D721Med (cell line): ENCODE measurements at places on chromosomes 11 and 22.

GRCh38 chr11:31844351-31844750 lies 33.2 kb upstream of the PAX6 start:
- DNase-seq: no peak

DNA sequence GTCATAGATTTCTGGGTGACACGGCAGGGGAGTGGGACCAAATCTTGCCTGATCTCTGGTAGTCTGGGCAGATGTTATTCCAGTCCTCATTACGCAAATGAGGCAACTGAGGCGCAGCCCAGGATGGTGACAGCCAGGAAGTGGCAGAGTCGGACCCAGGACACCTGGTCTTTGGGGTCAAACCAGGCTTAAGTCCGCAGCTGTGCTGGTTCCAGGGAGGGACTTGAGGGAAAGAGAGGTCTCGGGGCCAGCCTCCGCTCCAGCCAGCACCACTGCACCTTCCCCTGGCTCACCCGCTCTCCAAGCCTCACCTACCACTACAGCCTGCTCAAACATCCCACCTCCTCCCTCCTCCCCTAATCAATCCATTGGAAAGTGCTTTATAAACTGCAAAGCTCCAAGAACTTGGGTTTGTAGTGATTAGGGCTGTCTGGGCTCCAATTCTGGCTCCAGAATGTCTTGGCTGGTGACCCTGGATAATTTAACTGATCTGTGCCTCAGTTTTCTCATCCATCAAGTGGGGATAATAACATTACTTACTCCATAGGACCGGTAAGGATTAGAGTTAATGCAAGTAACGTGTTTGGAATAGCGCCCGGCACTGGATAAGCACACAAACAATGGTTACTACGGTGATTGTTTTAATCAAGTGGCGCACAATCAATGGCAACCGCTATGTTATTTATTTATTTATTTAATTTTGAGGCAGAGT lies 526 bp upstream of the PNPLA5 start:
- no peak for DNase-seq

- DNase-seq: no peak
Measured at GRCh38 chr22:33299245-33299956, 241.2 kb upstream of the SYN3 start.

DNA sequence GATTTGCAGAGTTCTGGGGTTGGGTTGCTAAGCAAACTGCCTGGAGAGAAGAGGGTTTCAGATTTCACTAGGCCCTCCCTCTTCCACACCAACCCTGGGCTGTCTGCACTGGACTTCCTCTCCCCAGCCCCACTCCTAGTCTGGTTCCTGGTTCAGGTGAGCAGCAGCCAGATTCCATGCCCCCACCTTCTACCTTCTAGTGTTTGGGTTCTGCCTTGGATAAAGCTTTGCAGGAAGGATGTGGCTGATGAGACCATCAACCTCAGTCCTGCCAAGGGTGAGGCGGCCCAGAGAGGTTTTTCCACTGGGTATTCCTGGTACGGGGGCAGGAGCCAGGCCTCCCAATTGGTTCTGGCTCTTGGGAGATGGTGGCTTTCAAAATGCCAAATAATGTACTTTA lies 68.3 kb downstream of the BCR start:
- no peak for DNase-seq

DNA sequence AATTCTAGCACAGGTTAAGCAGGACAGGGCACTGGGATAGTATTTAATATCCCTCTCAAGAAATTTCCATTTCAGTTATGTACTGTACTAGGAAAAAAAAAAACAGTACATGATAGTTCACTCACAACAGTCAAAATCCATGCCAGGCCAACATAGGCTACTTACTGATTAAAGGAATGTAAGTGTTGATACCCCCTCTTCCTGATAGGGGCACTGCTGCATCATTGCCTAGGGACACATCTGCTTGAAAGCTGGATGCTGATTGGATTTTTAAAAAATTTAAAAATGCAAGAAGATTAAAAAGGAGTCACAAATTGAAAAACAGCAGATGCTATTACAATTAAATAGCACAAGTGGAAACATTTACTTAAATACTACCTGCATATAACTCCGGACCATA lies 43.4 kb downstream of the APOL5 start:
- DNase-seq: no peak

DNA sequence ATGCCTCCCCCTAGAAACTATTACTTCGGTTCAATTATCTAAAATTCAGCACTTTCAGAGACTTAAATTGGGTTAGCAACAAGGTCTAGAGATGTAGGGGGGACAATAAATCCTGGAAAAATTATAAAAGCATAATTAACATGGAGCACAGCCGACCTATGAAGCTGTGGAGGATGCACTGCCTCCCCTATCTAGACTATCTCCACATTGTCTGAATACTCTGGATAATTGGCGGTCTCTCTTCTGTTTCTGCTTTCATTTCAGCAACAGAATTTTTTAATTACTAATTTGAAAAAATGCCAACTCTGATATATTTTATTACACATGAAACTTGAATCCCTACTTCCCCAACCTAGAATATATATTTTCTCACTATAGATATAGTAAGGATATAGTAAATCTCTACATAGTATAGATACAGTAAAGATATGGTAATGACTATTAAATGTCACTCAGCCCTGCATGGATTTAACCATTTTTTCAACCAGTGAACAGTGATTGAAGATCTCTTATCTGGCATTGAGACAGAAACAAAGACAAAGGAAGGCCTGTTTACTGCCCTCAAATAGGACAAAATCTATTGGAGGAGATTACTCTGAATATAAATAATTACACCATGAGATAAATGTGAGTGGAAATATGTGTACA lies 157.6 kb downstream of the BLID start:
- no peak for DNase-seq

DNA sequence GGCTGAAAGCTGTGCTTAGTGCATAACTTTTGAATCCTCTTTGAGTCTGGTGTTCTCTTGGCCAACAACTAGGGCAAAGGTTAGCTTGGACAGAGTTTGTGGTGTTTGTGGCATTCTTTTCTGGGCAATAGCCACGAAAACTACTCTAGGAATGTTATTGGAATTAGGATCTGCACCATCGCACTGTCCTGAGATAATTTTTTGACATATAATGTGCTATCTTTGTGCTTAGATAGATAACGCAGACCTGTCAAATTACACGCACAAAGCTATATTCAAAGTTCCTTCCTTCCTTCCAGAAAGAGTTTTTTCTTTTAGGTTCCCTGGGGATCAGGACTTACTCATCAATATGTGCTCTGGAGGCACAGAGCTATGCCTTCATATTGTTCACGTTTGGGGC lies 166.8 kb upstream of the MTMR2 start:
- DNase-seq: no peak

- no peak for DNase-seq
Measured at GRCh38 chr22:44646668-44647067, 55.3 kb upstream of the PRR5 start.

GRCh38 chr22:27133681-27134314 lies 476.4 kb downstream of the MIAT start:
- DNase-seq: no peak

DNA sequence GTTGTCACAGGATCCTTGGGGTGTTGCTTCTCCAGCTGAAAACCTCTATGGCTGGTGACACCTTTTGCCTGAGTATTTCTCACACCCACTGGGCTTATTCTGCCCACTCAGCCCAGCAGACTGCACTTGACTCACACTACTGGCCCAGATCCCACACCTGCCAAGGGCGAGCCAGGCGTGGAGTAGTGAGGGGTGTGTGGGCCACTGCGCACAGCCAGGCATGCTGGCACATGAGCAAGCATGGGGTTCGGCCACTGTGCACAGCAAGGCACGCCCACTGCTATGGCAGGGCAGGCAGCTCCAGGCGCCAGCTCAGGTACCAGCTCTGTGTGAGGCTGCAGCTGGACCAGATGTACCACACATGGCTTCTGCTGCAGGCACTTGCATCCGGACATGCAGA lies 116.5 kb upstream of the MTNR1B start:
- no peak for DNase-seq

DNA sequence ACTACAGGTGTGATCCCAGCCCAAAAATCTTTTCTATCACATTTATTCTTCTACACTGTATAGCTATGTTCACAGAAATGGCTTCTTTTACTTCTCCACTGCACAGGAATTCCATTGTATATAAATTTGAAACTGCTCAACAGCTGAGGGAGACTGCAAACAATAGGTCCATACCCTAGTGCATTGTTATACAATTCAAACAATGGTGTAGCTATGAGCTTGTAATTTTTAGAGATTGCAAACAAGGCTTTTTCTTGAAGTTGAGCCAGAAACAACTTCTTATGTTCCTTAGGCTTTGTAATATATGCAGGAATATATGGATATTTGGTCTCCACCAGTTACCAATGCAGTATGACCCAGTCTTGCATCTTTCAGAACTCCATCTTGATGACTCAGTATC lies 19.5 kb upstream of the SIK3 start:
- no peak for DNase-seq

DNA sequence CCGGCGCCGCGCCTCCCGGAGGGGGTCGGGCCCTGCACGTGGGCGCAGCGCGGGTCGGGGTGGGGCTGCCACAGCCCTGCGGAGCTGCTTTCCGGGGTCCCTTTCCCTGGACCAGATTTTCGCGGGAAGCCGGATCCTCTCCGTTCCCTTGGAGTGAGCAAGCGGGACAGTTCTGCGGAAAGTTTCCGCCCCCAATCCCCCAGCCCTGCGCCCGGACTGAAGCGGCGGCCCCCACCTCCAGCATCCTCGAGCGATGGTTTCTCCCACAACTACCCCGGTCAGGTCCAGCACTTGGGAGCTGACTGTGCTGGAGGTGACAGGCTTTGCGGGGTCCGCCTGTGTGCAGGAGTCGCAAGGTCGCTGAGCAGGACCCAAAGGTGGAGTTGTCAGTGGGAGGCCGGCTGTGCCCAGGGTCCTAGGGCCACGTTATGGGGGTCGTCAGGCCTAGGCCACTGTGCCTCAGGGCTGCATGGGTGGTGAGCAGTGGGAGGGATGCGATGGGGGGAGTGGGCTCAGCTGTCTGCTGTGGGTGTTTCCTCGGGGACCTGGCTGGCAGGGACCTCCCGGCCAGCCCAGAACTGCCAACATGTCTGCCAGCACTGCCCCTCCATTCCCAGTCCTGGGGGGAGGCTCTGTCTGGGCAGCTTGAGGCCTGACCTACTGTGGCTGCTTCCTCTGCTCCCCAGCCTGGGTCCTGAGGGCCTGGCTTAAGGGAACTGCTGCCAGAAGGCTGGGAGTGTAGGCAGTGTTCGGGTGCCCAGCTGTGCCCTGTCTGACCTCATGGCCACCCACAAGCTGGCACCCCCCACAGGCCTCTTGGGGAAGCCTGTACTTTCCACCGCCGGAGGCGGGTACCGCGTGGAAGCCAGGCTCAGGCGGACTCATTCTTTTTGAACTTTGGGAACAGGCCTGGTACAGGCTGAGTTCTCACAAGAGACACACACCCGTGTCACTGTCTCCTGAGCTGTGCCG lies 726 bp downstream of the ST3GAL4 start:
- no peak for DNase-seq

DNA sequence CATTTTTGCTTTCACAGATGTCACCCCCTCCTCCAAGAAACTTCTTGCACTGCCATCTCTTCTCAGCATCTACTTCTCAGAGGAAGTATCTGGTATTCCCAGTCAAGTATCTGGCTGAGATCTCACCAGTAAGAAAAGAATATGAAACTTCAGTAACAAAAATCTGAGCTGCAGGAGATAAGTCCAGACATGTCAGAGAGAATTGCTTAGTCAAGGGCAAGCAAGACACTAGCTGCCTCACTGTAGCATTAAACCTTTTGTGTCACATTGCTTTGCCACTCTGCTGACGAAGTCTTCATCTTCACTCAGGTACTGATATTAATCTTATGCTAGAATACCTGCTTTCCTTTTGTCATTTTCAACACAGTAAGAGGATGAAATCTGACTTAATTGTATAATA lies 70.6 kb upstream of the ZC3H12C start:
- DNase-seq: no peak

GRCh38 chr22:38716826-38717225 lies 11.1 kb downstream of the GTPBP1 start:
- no peak for DNase-seq

- DNase-seq: no peak
Measured at GRCh38 chr11:19525276-19525675, 187.4 kb upstream of the NAV2 start.

- no peak for DNase-seq
Measured at GRCh38 chr11:59815754-59816153, 5.2 kb upstream of the MRPL16 start.

DNA sequence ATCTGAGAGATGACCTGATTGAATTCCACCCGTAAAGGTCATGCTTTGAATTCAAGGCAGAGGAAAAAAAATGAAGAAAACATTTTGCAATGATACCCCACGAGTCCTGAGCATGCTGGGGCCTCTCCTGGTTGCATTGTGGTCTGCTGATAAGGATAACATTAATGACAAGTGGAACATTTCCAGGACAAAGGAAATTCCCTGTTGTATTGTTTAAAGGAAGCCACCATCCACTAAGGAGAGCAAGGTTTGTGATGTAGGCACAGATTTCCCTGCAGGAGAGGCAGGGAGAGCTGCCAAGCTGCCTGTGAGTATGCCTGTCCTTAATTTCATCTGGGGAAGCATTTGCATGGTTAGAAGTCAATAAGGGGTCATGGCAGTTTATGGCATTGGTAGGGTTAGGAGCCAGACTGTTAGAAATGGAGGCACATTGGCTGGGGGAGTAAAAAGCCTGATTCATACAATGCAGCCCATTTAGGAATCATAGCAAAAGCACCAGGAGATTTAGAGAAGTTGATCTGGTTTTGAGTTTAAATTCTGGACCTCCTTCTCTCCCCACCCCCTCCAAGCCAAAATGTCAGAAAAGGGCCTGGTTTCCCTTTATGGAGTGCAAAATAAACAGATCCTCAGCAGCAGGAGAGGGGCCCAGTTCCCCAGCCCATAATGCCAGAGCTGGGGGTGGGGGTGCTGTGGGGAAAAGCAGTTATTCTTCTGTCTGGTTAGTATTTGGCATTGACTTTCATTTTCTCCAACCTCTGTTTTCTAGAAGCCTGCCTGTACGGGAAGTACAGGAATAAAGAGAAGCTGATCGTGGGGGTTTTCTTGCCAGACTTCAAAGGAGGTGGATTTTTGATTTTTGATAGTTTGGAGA lies 22.1 kb downstream of the FLI1 start:
- DNase-seq: no peak

DNA sequence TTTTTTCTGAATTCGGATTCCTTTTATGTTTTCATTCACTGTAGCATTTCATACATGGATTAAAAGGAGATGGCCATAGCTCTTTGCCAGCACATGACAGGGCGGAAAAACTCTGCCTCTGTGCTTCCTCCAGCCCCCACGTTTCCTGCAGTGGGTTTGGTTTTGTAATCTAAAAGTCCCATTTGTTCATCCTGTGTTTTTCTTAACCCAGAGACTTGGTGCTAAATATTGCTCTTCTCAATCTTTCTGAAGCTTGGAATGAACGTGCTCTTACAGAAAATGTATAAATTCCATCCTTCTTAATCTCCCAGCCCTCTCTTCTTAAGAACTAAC lies 89.9 kb downstream of the PPP6R3 start:
- no peak for DNase-seq

- no peak for DNase-seq
Measured at GRCh38 chr11:64745189-64745520, 1.2 kb upstream of the RASGRP2 start.

DNA sequence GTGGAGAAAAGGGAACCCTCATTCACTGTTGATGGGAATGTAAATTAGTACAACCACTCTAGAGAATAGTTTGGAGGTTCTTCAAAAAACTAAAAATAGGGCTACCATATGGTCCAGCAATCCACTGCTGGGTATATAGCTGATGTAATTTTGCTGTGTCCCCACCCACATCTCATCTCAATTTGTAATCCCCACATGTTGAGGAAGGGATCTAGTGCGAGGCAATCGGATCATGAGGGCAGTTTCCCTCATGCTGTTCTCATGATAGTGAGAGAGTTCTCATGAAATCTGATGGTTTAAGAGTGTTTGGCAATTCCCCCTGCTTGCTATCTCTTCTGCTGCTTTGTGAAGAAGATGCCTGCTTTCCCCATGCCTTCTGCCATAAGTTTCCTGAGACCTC lies 17.1 kb upstream of the OR52M1 start:
- DNase-seq: no peak
